ENCODE measurements at places on chromosomes 7 and 10. TPM values are rescaled to one million over a fixed set of nuclear protein-coding genes. Genes with fewer than 3 reads are reported as not detected.

DNA sequence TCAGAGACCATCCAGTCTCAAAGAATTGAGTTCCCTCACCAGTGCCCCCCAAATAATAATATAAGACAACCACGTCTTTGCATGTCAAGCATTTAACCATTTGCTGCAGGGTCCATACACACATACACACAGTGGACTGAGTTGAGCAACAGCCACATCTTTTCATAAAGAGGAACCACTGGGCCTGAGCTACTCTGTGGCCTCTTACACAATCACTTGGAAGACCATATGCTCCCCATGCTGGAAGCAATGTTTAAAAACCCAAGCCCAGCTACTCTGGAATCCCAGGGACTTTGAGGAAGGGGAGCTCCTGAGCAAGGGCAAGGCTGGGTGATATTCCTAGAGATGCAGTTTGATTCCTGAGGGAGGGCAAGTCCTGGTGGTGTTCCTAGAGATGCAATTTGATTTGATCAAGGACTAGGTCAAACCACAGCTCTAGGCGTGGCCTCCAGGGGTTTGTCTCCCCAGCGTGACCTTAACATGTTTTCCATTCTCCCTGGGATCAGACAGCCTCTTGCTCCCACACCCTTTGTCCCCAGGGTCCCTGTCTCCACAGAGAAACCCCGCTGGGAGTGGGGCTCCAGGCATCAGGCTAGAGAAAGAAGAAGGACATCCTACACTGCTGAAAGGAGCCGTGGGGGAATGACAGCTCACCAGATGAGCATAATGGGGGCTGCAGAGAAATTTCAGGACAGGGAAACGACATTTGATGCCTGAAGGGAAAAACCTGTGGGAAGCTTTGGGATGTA, 376.2 kb upstream of the MGMT start:
- no peak for DNase-seq

Gene TAS2R60
- not detected for total RNA-seq

GRCh38 chr10:27601503-27601902, 97.4 kb downstream of the RAB18 start:
- DNase-seq = no peak

GRCh38 chr10:73906524-73907447, 4.1 kb upstream of the PLAU start:
- no peak for DNase-seq

Gene CPXM2
- 19.2 TPM for total RNA-seq

DNA sequence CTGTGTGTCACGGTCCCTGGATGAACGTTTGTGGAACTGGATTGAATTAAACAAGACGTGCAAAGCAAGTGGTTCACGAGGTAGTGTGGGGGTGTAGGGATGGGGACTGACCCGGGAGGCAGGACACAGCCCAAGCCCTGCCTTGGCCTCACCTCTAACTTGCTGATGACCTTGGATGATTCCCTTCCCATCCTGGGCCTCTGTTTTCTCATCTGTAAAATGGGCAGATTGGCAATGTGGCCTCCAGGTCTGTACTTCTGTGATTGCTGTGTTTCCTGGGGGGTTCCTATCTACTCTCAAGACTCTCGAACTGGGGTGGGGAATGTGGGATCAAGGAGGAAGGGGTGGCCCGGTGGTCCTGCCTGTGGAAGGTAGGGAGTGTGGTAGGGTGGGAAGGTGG, 6.0 kb upstream of the PSMG3 start:
- no peak for DNase-seq

GRCh38 chr10:128875956-128876736, 590.9 kb upstream of the MGMT start:
- no peak for DNase-seq

Gene PFKP
- total RNA-seq = 83.9 TPM

DNA sequence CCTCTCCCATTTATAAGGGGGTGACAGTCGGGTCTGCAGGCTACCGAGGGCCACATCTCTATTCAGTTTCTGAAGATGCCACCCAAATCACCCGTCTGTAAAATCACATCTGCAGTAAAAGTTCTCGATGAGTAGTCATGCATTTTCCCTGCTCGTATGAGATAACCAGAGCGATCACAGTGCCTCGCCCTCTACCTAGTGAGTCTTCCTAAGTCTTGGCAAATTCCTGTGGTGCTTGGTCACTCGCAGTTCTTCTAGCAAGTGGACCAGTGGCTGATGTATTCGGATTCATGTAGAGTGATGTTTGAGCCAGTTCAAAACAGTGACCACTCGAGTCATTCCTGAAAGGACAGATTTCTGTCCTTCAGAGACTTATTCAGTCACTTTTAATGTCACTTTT, 44.9 kb downstream of the INSYN2A start:
- DNase-seq = no peak

- no peak for DNase-seq
Observed at GRCh38 chr7:28626624-28627262, 214.4 kb downstream of the CREB5 start.

Gene VAX1
- total RNA-seq = not detected

Gene CYP26C1
- 0.36 TPM for total RNA-seq

GRCh38 chr7:133358708-133359107, 105.8 kb downstream of the EXOC4 start:
- DNase-seq = no peak

DNA sequence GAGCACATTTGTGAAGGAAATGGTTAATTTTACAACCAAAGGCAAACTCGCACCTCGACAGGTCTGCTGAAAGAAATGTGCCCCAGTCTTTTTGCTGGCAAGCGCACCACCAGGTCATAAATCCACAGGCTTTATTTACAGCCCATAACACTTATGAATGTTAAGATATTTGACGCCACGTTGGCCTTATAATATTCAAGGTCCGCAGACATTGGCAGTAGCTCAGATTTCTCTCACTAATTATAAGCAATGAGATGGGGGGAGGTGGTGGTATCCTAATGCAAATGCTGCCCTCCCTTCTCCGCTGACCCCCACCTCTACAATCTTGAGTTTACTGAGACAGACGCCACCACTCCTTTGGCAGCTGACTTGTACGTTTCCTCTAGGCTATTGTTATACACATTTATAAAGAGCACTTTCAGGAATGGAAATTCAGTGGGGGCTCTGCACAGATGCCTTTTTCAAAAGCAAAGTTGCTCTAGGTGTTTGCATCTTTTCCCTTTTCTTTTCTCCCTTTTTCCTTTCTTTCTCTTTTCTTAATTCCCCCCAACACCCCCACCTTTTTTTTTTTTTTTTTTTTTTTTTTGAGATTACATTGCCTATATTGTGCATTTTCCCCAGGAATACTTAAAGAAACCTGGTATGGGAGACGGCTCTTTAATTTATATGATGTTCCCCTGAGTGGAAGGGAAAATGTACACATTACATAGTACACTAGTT, 6.7 kb downstream of the TCF7L2 start:
- no peak for DNase-seq

DNA sequence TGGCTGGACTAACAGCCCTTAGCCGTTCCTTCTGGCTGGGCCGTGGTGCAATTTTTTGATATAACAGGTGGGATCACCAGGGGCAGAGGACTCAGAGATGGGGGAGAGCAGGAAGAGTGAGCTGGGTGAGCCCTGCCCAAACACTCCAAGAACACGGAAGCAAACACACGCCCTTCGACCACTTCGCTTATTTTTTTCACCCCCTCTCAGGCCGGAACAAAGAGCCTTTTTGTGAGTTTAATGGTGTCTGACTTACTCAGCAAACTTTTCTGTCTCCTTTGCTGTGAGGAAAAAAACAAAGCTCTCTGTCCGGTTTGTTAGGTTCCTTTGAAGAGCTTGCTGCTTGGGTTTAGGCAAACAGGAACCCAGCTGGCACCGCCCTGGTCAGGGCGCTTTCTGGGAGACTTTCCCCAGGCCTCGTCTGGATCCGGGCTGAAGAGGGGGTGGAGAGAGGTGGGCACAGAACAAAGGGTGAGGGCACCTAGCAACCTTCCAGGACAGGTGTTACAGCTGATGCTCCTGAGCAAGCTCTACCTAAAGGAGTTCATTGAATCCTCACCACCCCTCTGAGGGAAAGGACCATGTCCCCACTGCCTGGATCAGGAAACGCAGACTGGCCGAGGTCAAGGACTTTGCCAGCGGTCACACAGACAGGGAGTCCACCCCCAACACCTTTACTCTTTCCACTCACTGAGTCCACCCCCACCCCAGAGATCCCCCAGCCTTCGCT, 23.3 kb downstream of the CALML3 start:
- no peak for DNase-seq

DNA sequence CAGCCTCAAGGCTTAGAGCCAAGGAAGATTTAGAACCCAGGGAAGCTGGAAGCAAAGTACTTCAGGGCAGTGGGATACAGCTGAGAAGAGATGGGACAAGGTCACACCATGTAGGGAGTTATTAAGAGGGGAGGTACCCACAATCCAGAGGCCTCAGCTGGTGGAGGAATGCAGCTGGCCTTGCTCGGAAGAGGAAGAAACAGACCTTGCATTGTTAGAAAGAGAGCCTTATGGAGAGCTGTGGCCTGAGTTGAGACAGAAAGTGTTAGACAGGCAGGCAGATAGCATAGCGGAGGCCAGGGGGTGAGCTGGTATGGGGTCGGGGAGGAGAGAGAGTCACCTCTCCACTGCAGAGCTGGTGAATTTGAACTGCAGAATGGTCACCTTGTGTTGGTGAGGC, 173.1 kb downstream of the JCAD start:
- DNase-seq = no peak

Gene LRRD1
- not detected for total RNA-seq

DNA sequence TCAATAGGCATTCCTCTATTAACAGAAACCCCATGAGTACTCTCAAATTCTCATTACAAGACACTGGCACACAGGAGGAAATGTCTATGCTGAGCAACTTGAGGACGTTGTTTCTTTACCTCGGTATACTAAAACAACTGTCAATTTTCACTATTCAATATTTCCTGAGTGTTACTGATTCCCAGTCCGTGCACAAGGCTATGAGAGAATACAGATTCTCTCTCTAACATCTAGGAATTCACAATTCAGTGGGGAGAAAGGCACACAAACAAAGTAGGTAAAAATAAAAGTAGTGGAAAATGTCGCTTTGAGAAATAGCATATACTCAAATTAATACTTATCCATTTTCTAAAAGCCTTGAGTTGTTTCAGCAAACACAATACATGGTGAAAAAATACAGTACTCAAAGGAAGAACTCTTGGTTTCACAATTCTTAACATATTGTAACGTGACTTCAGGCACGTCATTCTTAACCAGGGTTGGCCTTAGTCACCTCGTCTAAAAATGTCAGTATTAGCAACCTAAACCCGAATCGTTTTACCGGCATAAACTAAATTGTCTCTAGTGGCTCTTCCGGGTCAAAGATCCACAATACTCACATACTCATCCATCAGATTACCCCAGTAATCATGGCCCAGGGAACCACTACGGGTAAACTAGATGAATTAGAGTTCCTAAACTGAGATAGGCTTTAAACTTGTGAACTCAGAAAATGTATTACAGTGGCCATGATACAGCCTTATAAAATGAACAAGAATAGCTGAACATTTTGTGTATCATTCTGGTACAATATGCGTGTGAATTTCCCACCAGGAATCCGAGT, 1.5 kb downstream of the IPMK start:
- no peak for DNase-seq

DNA sequence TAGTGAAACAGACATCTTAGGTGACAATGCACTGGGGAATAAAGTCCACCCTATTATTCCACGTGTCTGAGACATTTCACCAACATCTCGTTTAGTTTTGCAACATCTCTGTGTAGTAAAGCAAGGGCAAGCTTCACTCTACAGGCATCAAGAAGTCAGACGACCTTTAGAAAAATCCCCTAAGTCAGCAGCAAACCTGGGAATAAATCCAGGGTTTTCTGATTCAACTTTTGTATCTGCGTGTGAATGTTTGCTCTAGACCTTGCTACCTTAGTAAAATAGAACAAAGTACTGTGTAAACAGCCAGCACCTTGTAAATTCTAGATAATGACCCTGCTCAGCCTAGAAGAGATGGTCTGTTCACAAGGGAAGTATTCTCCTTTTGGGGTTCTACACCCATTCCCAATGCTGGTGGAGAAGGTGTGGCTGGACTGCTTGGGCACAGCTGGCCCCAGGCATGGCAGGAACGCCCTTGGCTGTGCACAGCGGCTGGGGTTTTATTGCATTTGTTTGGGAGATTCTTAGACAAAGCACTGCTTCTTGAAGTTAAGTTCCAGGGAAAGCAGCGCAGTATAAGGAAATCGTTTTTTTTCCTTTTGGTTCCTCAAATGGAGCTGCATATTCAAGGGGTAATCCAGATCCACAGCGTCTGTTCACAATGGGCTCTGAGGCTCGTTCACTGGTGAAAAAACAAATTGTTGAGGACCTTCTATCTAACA, 38.3 kb upstream of the GALNTL5 start:
- no peak for DNase-seq

DNA sequence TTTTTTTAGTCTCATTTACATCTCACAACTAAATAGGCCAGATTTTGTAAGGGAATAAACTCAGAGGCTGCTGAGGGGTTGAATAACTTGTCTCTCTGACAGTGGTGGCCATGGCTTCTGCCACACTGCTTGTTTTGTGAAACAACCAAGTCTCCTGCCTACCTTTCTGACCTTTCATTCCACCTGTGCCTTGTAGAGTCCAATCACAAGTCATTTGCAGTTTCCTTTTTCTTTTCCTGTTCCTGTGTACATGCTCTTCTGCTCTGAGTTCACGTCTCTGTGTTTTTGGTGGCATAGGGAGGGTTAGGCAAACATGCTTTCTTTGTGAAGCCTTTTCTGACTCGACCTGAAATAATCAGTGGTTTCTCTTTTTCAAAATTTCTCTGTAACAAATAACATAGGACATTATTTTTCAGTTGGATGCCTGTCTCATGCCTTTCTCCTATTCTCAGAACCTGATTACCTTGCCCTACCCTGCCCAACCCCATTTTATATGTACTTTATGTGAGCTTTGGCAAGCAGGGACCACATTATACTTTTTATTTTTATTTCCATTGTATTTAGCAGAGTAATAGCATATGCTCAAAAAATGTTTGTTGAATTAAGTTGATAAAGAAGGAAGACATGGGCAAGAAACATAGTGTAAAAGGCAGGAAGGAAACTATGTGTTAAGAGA, 81.7 kb downstream of the HDAC9 start:
- DNase-seq = no peak

DNA sequence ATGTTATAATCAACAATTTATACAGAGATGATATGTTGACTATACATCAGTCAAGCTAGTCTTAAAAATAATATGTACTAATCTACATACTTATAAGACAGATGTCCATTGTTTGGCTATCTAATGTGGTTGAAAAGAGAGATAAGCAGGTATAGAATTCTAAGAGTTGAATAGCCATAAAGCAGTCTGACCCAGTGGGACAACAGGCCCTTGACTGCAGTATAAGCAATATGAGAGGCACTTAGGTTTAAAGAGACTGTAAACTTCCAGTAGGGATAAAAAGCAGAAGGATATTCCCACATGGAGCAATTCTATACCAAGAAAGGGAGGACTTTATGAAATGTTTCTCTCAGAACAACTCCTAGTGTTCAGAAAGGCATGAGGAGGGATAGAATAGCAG, 139.3 kb downstream of the ELAPOR2 start:
- DNase-seq = no peak

DNA sequence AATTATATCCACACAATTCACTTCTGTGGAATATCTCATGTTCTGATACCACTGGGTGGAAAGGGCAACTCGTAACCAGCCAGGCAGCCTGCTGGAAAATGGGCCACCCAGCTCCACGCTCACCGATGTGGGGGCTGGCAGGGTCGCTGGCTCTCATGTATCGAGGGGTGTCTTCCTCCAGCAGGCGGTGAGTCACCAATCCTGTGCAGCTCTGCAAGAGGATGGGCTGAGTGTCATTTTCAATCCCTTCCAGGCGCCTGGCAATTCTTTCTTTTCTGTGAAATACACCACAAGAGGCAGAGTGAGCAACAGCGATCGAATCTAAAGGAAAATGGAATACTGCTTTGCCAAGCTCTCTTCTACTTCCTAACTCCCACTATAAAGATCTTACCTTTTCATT, 80.1 kb downstream of the SVIL start:
- no peak for DNase-seq

Gene TFPI2
- 106 TPM for total RNA-seq

Data from omental fat pad (tissue), 4 donors.